ENCODE measurements at places on chromosomes 1 and 21.

DNA sequence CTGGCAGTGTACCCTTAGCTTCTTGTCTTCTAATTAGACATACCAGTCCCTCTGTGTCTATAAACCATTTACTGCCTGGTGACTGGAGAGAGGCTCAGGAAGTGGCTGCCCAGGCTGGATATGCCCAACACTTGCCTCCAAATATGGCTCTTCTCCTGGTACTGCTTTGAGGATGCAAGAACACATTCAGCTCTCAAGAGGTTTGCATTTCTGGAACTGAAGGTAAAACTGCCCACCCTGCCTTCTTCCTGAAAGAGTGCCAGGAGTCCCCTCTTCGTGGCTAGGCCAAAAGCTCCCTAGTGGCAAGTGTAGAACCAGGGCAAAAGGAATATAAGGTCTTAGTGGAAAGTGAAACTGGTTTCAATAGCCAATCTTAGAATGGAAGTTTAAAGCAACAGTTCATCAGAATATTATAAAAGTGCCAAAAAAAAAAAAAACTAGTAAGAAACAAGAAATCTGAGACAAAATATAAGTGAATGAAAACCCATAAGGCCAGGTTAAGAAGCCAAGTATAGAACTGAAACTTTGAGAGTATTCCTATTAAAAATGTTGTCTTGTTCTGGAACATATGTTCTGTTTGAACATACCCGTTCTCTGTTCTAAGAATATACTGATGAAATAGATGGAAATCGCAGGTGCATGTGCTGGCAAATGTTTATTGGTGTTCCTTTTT lies 77.2 kb upstream of the CTTNBP2NL start:
- no peak for DNase-seq

DNA sequence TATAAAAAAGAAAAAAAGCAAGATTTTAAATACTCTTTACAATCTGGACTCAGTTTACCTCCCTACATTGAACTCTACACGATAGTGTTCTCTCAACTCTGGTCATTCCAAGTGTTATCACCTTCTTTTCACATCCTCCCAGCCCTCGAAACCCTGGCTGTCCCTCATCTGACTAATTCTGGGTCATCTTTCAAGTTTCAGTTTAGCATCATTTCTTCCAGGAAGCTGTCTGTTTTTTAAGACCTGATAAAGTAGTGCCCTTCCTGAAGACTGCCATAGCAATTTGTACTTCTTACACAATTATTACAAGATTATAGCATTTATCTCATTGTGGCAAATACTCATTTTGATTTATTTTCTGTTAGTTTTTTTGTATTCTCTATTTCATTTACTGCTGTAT lies 1.2 kb downstream of the ALG14 start:
- DNase-seq, result peak; percentile 20

DNA sequence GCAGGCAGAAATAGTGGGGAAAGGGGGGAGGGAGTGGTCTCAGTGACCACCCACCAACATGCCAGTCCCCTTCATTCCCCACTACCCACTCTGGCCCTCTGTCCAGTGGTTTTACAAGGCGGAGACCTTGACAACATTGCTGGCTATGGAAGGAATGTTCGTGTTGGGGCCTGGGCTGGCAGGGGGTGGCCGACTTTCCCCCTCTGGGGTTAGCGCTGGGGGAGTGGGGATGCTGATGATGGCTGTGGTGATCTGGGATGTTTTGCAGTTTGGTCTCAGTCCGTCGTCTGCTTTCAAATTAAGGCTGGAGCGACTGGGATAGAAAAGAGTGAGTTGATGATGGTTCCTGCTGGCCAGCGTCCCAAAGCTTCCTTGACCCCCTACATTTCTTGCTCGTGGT lies 20.3 kb downstream of the DDX20 start:
- no peak for DNase-seq

- DNase-seq, result peak; percentile 19
Observed at GRCh38 chr1:200819726-200820125, 53.1 kb upstream of the GPR25 start.

DNA sequence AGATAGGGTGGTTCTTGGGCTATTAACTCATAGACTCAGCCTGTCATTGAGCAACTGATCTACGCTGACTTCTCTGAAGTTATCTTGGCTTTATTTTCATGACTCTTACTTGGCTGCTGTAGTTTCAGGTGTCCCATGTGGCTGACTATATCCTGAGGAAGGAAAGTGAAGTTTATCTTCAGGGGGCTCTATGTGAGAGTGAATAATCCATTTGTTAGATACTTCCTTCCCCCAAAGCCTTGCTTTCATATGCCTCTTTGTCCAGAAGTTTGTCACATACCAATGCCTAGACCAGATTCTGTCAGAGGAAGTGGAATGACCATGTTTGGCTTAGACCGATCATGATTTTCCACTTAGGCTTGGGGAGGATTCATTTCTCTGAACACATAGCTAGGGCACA lies 27.9 kb upstream of the C1orf87 start:
- no peak for DNase-seq

- DNase-seq, result peak; percentile 90
Observed at GRCh38 chr1:153946622-153947241, at the start of gene DENND4B. Gene DENND4B (minus strand): TSS chr1:153946718. CDS start chr1:153944374, 2,344 bp downstream.

GRCh38 chr1:56409112-56409691 lies 170.2 kb downstream of the PLPP3 start:
- no peak for DNase-seq

- no peak for DNase-seq
Observed at GRCh38 chr1:166136222-166136621, 30.6 kb downstream of the FAM78B start.

GRCh38 chr1:22518379-22518778 lies 44.9 kb upstream of the EPHA8 start:
- DNase-seq, result no peak
